Esophagus squamous epithelium (tissue), 5 donors: ENCODE measurements at places on chromosomes 5 and 9.

DNA sequence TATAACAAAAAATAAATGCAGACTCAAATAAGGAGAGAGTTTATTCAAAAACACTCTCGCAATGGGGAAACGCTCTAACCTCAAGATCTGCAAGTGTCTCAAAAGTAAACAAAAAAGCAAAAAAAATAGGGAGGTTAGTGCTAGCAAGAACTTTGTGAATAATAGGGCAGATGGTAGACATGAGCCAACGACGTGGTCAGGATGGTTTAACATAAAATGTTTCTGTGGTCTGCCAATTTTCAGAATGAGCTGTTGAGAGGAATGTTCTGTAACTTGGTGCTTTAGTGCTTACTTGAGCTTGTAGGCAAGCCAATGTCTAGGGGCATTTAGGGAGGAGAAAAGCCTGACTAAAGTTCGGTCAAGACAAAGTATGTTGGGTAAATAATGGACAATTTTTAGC, 1813.9 kb upstream of the CDH6 start:
- no peak for DNase-seq

DNA sequence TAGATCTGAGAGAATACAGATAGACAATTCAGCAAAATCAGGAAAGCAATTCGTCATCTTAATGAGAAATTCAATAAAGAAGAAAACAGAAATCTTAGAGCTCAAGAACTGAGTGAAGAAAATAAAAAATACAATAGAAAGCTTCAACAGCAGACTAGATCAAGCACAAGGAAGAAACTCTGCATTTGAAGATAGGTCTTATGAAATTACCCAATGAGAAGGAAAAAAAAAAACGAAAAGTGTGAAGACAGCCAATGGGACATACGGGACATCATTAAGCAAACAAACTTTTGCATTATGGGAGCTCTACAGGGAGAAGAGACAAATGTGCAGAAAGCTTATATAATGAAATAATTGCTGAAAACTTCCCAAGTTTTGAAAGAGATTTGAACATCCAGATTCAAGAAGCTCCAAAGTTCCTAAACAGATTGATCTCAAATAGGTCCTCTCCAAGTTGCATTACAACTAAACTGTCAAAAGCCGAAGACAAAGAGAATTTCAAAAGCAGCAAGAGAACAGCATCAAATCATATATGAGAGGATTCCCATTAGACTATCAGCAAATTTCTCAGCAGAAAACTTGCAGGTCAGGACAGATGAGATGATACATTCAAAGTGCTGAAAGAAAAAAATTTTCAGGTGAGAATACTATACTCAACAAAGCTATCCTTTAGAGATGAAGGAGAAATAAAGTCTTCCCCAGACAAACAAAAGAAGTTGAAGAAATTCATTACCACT, 10.8 kb upstream of the RLN2 start:
- no peak for DNase-seq

GRCh38 chr9:8816361-8816760, 1016.8 kb upstream of the DMAC1 start:
- no peak for DNase-seq

DNA sequence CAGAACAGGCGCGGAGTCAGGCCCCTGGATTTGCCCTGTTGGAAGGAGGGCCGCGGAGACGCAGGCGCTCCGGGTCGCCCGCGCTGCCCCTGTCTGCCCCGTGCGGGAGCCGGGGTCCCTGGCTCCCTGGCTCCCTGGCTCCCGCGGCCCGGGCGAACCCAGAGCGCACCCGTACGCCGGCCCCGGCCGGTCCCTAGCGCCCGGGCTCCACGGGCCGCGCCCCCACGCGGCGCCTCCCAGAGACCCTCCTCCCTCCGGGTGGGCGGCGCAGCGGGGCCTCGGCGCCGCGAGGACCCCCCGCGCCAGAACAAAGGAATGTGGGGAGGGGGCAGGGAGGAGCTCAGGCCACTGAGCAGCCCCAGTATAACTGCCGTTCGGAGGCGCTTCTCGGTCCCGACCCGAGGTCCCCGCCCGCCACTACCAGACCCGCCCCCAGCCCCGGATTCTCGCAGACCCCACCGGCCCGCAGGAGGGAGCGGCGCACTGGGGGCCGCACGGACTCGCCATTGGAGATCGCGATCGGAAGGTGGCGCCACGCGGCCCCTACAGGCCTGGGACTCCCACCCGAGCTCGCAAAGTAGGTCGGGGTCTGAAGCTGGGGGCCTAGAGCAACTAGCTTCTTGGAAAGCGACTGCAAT, 2.4 kb downstream of the NFIL3 start:
- no peak for DNase-seq

DNA sequence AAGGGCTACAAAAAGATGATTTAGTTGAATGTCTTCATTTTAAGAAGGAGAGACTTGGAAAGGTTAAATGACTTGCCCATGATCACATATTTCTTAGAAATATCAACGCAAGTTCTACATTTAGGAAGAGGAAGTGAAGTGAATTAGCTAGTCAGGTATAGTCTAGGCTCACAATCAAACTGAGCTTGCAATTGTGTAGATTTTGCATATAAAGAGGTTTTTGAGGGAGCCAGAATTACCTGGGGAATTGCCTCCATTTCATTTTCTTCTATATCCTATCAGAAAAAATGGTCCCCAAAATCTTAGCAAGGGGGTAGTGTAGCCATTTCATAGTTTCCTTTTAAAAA, 71.3 kb downstream of the MFAP3 start:
- no peak for DNase-seq

GRCh38 chr9:81292056-81292805, 397.1 kb downstream of the TLE1 start:
- DNase-seq: no peak

- DNase-seq: no peak
These were observed 375.6 kb upstream of the NUDT12 start for GRCh38 chr5:103938146-103938695.

GRCh38 chr9:92506184-92506857, 24.0 kb upstream of the ASPN start:
- peak; percentile 1 for DNase-seq

DNA sequence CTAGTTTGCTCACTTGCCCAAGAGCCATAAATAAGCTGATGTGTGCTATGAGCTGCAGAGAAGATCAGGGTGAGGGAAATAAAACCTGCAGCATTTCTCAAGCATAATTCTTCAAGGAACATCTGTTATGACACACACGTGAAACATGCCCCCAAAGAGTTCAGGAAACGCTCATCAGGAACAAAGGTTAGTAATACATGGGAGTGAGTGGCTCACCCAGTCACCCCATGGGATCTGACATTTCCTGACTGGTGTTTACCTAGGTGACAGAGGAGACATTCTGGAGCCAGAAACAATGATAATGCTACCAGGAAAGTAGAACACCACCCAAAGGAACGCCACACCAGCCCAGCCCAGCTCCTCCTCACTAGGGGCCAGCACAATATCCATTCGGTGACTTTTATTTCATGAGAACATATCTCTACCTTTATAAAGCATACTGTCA, 66.0 kb downstream of the FRMD3 start:
- DNase-seq: no peak

- no peak for DNase-seq
These were observed 28.7 kb downstream of the SMIM32 start for GRCh38 chr5:136164226-136164625.

GRCh38 chr5:127599847-127600246, 49.0 kb upstream of the CTXN3 start:
- DNase-seq: no peak

GRCh38 chr9:116116393-116116792, 37.2 kb upstream of the PAPPA start:
- DNase-seq: no peak

GRCh38 chr9:126558051-126558665, 55.6 kb upstream of the LMX1B start:
- no peak for DNase-seq

- no peak for DNase-seq
These were observed 181.2 kb downstream of the CDH18 start for GRCh38 chr5:19806756-19807155.
